ENCODE measurements at places on chromosomes 1 and 21. TPM values are rescaled to one million over a fixed set of nuclear protein-coding genes. Genes with fewer than 3 reads are reported as not detected.

The OR2G6 gene
- total RNA-seq = not detected

The TNFRSF4 gene
- total RNA-seq = 0.57 TPM

The GBP1 gene
- 27.4 TPM for total RNA-seq

The MAP3K21 gene
- total RNA-seq = 1.4 TPM

The GBP5 gene
- total RNA-seq = not detected

The CORT gene
- total RNA-seq = 0.50 TPM

The OR2W3 gene
- not detected for total RNA-seq

The OR6K2 gene
- not detected for total RNA-seq

The ADGRB2 gene
- total RNA-seq = 0.79 TPM

The PLXNA2 gene
- 185 TPM for total RNA-seq

The GFI1 gene
- 0.07 TPM for total RNA-seq

The CA6 gene
- not detected for total RNA-seq

The PRR9 gene
- not detected for total RNA-seq

The SLAMF1 gene
- not detected for total RNA-seq

The GBP4 gene
- total RNA-seq = 3.6 TPM

The TLR5 gene
- 0.27 TPM for total RNA-seq

The DMBX1 gene
- not detected for total RNA-seq

The OR2L13 gene
- total RNA-seq = not detected

The ATXN7L2 gene
- total RNA-seq = 2.8 TPM

The BATF3 gene
- 0.65 TPM for total RNA-seq

The PTPN22 gene
- 15.8 TPM for total RNA-seq

The CYP4A11 gene
- total RNA-seq = not detected

The KRTAP23-1 gene
- not detected for total RNA-seq

The CCT3 gene
- total RNA-seq = 564 TPM

The CCDC27 gene
- not detected for total RNA-seq

The PROK1 gene
- not detected for total RNA-seq

The KCNK2 gene
- total RNA-seq = not detected

The TIPRL gene
- total RNA-seq = 49.8 TPM

The RGS8 gene
- total RNA-seq = not detected

Measured in thoracic aorta endothelial cell (primary cell).